Chondrocyte (in vitro differentiated cells): ENCODE measurements at places on chromosomes 12 and 14. TPM values are rescaled to one million over a fixed set of nuclear protein-coding genes. Genes with fewer than 3 reads are reported as not detected.

Gene CMKLR1
- 31.2 to 74.3 TPM (median 32.9 TPM) in 3 replicates for total RNA-seq

Gene FOXN3
- 129 to 161 TPM (median 155 TPM) in 3 replicates for total RNA-seq

GRCh38 chr12:97752129-97752528 is 289.5 kb downstream of the RMST start:
- H3K4me1 ChIP-seq: no peaks in the 10 kb centered on the region
- H3K27me3 ChIP-seq: peaks cover 1% of the 10 kb centered on the region
- DNase-seq: no peak
- H3K27ac ChIP-seq: no peak overlapping the region

GRCh38 chr12:7496451-7496850 is 7.1 kb downstream of the CD163 start:
- H3K27ac ChIP-seq: no peak overlapping the region
- no peaks in the 10 kb centered on the region for H3K27me3 ChIP-seq
- no peak overlapping the region for H3K4me3 ChIP-seq
- H3K4me1 ChIP-seq: peaks cover 7% of the 10 kb centered on the region
- H3K36me3 ChIP-seq: no peaks in the 10 kb centered on the region
- no peak for DNase-seq

- no peaks in the 10 kb centered on the region for H3K4me1 ChIP-seq
- DNase-seq: no peak
- no peak overlapping the region for H3K4me3 ChIP-seq
- H3K27ac ChIP-seq: no peak overlapping the region
- H3K27me3 ChIP-seq: no peaks in the 10 kb centered on the region
- H3K36me3 ChIP-seq: no peaks in the 10 kb centered on the region
These were observed 322.4 kb upstream of the CLEC14A start for GRCh38 chr14:38578278-38578681.

DNA sequence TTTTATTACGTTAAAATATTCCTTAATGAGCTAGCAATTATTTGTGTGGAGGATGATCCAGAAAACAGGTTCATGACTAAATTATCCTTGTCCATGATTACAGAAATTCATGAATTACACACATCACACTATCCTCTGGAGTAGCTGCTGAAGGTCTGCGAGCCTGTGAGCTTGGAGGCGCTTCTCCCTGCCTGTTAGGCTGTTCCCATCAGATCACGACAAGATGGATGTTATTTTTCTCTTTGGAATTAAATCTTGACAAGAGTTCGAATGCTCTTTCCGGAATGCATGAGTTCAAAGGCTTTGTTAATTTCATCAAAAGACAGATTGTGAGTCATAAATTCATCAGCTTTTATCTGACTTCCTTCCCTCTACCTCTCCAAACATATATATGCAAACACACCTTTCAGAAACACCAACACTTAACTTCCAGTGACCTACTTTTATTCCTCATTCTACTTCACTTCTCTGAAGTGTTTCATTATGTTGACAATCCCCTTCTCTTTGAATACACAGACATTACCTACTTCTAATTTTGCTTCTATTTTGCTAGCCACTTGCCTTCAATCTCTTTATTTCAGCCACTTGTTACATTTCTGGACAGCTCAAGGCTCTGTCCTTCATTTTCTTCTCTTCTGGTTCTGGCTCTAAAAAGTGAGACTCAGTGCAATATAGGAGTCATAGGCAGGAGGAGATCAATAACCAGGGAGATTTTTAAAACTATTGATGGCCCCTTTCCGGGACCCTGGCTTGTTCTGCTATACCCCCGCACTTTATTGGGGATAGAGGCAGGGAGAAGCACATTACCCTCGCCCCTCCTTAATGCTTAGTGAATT is 274.6 kb downstream of the BTG1 start:
- DNase-seq: no peak
- no peak overlapping the region for H3K4me3 ChIP-seq

Gene HPD
- not detected in 3 replicates for total RNA-seq

Gene SRGAP1
- 13.0 to 14.7 TPM (median 13.2 TPM) in 3 replicates for total RNA-seq

- H3K4me3 ChIP-seq: no peak overlapping the region
- peak; percentile 77 for DNase-seq
- H3K27me3 ChIP-seq: no peaks in the 10 kb centered on the region
- no peaks in the 10 kb centered on the region for H3K36me3 ChIP-seq
- H3K4me1 ChIP-seq: peaks cover 50% of the 10 kb centered on the region
These were observed 28.3 kb upstream of the ATP2A2 start for GRCh38 chr12:110252716-110253115.

DNA sequence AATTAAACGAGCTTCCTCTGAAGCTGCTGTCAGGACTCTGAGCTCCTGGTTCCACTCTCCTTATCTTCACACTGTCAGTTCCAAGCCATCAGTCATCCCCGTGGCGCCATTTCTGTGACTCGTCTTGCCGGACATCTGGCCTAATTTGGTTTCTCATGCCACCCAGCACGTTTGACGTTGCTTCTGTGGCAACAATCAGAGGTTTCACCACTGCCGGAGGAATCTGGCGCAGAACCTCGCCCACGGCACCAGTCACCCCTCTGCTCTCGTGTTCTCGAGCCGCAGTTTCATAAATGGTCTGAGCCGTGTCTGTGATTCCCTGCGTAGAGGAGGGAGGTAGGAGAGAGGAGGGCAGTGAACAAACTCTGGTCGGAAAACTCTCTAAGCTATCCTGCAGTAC is 29.7 kb downstream of the BDKRB1 start:
- H3K27ac ChIP-seq: no peak overlapping the region
- H3K36me3 ChIP-seq: peaks cover 26% of the 10 kb centered on the region
- no peaks in the 10 kb centered on the region for H3K27me3 ChIP-seq
- no peak overlapping the region for H3K4me3 ChIP-seq

DNA sequence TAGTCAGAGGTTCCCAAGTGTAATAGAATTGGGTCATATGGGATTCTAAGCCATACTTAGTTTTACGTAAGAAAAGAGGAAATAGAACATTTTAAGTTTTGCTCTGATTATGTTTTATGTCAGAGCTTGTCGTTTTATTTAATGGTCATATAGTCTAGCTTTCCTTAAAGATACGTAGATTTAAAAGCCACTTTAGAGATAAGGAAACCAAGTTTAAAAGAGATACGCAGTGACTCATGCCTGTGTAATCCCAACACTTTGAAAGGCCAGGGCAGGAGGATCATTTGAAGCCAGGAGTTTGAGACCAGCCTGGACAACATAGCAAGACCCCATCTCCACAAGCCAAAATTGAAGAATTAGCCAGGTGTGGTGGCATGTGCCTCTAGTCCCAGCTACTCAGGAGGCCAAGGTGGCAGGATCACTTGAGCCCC is 19.5 kb downstream of the MAPK1IP1L start:
- DNase-seq: no peak
- H3K27me3 ChIP-seq: no peaks in the 10 kb centered on the region
- H3K36me3 ChIP-seq: peaks cover 9% of the 10 kb centered on the region
- no peak overlapping the region for H3K4me3 ChIP-seq
- H3K4me1 ChIP-seq: peaks cover 46% of the 10 kb centered on the region

GRCh38 chr12:7832059-7832696 is 40.5 kb downstream of the SLC2A14 start:
- no peaks in the 10 kb centered on the region for H3K4me1 ChIP-seq
- no peak for DNase-seq
